Stimulated activated CD8-positive, alpha-beta memory T cell treated with anti-CD3 and anti-CD28 coated beads, Interleukin-4, amount 100 ng/mL, for 48 hours (primary cell): ENCODE measurements at places on chromosomes 7 and 10.

GRCh38 chr10:132383751-132384196, 13.2 kb upstream of the PWWP2B start:
- no peak for DNase-seq

- no peak for DNase-seq
These were observed 130.5 kb upstream of the PFKP start for GRCh38 chr10:2936816-2937215.

DNA sequence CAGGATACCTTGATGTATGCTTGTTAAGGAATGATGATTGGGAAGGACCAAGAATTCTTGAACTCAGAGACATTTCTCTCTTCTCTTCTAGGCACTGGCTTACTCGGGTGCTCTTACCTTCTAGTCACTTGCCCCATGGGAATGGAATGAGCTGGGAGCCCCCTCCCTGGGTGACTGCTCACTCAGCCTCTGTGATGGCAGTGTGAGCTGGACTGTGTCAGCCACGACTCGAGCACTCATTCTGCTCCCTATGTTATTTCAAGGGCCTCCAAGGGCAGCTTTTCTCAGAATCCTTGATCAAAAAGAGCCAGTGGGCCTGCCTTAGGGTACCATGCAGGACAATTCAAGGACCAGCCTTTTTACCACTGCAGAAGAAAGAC, 10.7 kb downstream of the ZDHHC16 start:
- DNase-seq, result no peak

GRCh38 chr10:93806903-93807302, 49.2 kb downstream of the LGI1 start:
- DNase-seq, result no peak

GRCh38 chr7:39709029-39709428, 85.7 kb downstream of the RALA start:
- no peak for DNase-seq

GRCh38 chr10:69498711-69499471, 47.6 kb downstream of the TSPAN15 start:
- no peak for DNase-seq

- no peak for DNase-seq
These were observed 10.3 kb downstream of the ITPRIP start for GRCh38 chr10:104327745-104328645.

DNA sequence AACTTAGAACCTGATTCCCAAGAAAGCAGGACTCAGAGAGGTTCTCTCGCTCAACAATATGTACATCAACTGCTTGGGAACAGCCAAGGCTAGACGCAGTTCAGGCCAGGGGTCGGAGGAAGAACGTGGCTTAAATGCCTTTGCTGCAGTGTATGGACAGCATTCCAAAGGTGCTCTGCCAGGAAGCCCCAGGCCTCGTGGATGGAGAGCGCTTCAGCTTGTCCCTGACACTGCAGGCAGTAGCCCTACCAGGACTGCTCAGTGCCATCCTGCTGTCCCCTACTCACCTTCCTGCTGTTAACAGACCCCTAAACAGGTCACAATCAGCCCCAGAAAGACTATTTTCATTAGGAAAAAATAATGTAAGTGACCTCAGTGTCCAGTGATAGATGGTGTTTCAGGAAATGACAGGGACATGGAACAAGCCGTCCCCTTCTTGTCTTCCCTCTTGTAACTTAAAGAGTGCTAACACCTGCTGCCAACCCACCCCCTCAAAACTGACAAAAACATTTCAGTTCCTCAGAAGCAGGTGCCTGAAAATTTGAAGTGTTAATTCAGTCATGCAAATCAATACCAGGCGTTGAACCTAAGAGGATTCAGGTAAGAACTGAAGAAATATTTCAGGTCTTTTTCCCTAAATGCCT, 16.5 kb downstream of the CREB3L2 start:
- DNase-seq, result no peak

DNA sequence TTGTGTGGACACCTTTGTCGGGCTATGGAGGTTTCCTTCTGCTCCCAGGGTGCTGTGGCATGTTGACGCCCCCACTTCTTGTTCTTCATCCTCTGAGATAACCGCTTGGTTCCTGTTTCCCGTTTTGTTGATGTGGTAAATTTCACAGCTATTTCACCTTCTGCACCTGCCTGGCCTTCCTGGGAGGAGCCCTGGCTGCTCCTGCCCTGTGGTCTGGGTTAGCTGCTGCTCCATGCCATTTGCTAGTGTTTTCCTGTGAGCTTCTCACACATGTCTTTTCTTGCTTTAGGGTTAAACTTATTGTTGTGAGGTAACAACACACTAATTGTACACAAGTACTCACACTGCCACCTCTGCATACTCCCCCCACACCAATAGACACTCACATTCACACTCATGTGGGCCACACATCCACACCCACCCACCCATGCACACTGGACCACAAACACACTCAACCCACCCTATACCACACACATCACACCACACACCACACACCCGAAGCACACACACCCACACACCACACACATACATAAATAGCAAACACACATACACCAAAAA, 46.5 kb upstream of the MSMB start:
- no peak for DNase-seq

DNA sequence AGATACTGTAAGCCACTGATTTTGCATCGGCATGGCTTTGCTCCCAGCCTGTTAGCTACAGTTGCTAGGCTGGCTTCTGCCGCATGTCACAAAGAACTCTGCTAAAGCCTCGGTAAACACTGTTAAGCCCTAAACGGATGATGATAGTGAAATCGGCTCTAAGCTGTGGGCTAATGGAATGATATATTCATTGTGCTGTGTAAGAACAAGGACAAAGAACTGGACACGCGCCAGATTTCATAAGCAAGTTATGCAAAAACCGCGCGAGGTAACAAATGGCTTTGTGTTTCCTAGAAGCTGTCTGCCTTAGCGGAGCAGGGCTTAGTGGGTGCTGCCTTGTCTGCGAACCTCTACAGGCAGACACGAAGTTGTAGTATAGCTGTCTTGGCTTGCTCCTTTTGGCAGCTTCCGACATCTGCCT, 331.3 kb upstream of the COBL start:
- no peak for DNase-seq

DNA sequence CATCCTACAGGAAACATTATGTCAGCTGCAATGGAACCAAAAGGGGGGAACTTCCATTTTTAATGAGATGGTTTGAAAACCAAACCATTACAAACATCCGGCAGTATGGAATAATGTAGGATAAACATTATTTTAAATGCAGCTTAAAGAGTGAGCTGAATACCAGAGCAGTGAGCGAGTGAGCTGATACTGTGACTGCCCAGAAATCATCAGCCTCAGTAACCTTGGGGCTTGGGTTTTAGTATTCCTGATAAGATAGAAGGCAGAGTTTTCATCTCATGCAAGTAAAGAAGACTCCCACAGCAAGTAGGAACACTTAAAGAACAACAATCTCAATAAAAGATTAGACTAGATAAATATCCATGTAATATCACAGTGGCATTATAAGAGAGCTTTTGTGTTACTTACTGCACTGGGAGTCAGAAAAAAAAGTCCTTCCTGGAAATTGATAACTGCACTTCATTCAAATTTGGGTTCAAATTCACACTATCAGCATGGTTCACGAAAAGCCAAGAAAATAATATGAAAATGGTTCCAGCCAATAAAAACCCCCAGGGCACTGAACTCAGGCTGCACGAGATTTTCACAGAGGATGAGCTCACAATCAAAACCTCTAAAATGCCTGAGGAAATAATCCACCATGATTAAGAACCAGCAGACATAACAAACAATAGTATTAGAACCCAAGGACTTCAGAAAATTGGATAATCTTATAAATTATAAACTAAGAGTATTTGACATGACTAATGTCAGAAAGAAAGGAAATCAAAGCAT, 115.7 kb downstream of the MTPAP start:
- no peak for DNase-seq

- no peak for DNase-seq
These were observed 42.6 kb downstream of the TYW1B start for GRCh38 chr7:72785166-72785955.

- DNase-seq, result no peak
These were observed 97.2 kb downstream of the OAT start for GRCh38 chr10:124321433-124322089.
